ENCODE measurements at places on chromosomes 16 and 17.

DNA sequence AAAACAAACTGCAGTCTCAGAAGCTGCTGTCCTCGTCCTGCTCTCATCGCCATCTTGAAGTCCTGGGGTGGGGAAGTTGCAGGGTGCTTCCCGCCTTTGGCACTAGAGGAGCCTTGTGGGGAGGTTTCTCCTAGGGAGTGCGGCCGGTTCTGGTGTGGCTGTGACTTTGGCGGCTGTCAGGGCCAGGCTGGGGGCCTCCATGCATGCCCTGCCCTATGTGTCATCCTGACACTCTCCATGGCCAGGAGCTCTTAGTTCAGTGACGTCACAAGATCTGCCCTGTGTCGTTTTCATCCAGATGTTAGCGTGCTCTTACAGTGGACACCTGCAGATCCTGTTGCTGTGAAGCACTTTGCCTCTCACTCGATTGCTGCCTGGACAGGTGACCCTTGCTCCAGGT, 49.6 kb downstream of the PLD6 start:
- DNase-seq = no peak

GRCh38 chr16:30377050-30377811, 2.6 kb downstream of the MYL11 start:
- no peak for DNase-seq

- no peak for DNase-seq
Measured at GRCh38 chr17:15291674-15292361, 26.7 kb upstream of the PMP22 start.

GRCh38 chr17:33990943-33991706, 264.0 kb upstream of the CCL2 start:
- DNase-seq = no peak

DNA sequence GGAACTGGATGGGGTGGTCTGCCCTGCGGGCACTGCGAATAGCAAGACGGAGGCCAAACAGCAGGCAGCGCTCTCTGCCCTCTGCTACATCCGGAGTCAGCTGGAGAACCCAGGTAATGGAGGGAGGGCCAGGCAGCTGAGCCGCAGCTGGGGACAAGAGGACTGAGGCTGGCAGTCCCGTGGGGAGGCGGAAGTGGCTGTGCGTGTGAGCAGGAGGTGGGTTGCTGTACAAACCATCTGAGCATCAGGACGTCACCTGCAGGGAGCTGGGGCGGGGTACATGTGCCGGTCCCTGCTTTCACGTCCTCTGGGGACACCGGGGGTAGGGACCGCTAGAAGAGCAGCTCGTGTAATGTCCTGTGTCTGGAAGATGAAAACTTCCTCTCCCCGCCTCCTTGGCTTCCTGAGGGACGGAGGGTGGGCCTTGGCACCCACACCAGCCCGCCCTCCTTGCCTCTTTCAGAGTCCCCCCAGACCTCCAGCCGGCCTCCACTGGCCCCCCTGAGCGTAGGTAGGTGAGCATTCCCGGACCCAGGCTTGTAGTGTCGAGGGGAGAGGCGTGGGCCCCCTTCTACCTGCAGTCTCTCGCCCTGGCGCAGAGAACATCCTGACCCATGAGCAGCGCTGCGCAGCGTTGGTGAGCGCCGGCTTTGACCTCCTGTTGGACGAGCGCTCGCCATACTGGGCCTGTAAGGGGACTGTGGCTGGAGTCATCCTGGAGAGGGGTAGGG, 3.7 kb downstream of the ADAD2 start:
- DNase-seq = no peak

DNA sequence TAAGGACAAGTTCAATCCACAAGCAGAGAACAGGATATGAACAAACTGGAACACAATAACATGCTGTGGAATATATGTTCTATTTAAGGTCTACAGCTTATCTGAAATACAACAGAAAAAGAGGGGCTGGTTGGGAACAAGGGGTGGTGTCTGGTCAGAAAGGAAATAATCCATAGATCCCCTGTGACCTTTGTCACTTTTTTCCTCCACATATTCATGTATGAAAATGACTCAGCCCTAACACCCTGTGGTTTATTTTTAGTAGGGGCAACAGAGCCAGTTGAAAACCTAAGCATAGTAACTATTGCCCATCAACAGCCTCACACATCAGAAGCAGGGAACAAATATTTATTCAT, 12.3 kb upstream of the SPAG9 start:
- DNase-seq = no peak

DNA sequence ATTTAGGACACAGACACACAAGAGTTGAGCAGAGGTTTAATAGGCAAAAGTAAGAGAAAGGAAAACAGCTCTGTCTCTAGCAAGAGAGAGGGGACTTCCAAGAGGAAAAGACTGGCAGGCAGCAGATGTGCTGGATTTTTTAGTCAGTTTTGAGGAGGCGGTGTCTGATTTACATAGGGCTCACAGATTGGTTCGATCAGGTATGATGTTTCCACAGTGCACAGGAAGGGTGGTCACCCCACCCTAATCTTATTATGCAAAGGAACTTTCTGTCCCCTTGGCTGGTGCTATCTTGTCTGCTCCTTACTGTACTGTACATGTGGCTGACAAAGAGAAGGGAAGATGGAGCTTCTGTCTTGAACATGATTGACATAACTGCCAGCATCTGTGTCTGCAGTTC, 25.3 kb downstream of the BFAR start:
- no peak for DNase-seq

DNA sequence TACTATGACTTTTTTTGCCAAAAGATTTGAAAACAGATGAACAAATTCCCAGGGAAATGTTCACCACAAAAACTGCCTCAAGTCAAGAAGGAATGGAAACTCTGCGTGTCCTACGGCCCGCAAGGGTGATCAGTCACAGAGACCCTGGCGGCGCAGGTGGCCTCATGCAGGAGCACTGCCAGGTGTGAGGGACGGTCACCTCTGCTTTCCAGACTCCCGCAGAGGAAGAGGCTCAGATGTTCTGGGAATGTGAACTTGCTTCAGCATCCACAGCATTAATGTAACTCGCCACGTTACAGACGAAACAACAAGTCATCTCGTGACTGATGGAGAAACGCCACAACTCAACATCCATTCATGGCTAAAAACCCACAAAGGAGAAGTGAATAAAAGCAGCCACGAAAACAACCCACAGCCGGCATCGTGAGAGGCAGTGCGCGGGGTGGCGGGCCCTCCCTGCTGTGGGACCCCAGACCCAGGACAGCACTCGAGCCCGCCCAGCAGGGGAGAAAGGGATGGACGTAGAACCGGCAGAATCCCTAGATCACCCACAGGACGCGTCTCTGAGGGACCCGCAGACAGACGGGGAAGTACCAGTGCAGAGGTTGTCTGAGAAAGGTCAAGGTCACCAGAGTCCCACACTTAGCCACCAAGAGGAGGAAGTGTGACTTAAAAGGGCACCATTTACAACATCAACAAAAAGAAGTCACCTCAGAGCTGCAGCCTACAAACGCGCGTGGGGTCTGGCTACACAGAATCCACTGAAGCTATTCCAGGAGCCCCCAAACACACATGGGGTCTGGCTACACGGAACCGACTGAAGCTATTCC, 76.9 kb upstream of the GNG13 start:
- no peak for DNase-seq
